ENCODE measurements at places on chromosomes 16 and 17. TPM values are rescaled to one million over a fixed set of nuclear protein-coding genes. Genes with fewer than 3 reads are reported as not detected.

The CHST5 gene
- total RNA-seq = under 0.01 TPM

The FOXN1 gene
- not detected for total RNA-seq

The MMP2 gene
- total RNA-seq = 45.8 TPM

The OR1A1 gene
- total RNA-seq = not detected

The HSD11B2 gene
- 0.27 TPM for total RNA-seq

The KCNH4 gene
- total RNA-seq = 0.27 TPM

The PRR15L gene
- total RNA-seq = not detected

The KRTAP3-2 gene
- not detected for total RNA-seq

The CA7 gene
- total RNA-seq = under 0.01 TPM

The COPZ2 gene
- not detected for total RNA-seq

The CLEC18A gene
- total RNA-seq = 0.81 TPM

The NPIPA7 gene
- 0.27 TPM for total RNA-seq

The ASIC2 gene
- under 0.01 TPM for total RNA-seq

The KRTAP4-1 gene
- total RNA-seq = not detected

The TUBB3 gene
- 1.1 TPM for total RNA-seq

The SLC13A2 gene
- total RNA-seq = not detected

The DHRS11 gene
- 25.6 TPM for total RNA-seq

The GPRC5C gene
- 3.8 TPM for total RNA-seq

The CCL8 gene
- not detected for total RNA-seq

The SYCE1L gene
- 1.1 TPM for total RNA-seq

The PMFBP1 gene
- 1.6 TPM for total RNA-seq

The AOC3 gene
- total RNA-seq = 0.27 TPM

The TNP2 gene
- total RNA-seq = not detected

The CCL7 gene
- total RNA-seq = not detected
